Stimulated activated naive B cell treated with anti-CD40 and anti-IgM and Interleukin-4, amounts not matched to agents 10 μg/mL and 1 μg/mL and 100 μg/mL, for 72 hours (primary cell): ENCODE measurements at places on chromosomes 7 and 10.
A peak's percentile ranks its signal among the peaks of the same experiment; 100 is the strongest.

DNA sequence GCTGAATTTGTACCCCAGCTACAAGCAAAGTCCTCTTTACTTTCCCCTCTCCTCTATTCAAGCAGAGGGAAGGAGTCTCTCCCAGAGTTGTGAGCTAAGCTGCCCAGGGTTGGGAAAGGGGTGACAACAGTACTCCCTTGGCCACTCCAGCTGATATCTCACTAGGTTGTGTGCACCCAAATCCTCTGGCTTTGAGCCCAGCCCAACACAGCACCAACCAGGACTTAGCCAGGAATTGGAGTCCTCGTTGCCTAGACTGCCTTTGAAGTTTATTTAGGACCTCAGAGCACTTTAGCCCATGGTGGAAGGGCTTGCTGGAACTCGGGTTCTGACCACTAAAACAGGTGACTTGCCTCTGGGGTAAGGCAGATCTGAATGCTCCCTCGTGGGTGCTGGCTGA, 35.7 kb upstream of the DYNC1I1 start:
- H3K27me3 ChIP-seq = peaks cover 44% of the 10 kb centered on the region
- no peaks in the 10 kb centered on the region for H3K4me1 ChIP-seq
- no peak for DNase-seq
- H3K27ac ChIP-seq = no peak overlapping the region
- H3K4me3 ChIP-seq = no peak overlapping the region

DNA sequence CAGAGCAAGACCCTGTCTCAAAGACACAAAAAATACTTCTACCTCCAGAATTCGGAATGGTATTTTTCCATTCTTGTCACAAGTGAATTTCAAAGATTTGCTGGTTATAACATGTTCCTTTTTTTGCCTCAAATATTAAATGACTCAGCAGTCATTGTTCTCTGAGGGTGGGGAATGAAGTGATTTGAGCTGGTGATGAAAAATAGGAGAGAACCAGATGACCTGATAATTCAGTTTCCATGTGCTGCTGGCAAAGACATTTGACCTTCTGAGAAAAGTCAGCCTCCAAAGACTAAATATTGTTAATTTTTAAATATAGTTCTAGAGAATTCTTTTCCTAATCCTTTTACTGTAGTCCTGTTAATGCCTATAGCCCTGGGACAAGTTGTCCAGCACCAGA, 78.9 kb downstream of the CACNB2 start:
- H3K36me3 ChIP-seq = no peaks in the 10 kb centered on the region
- H3K4me3 ChIP-seq = no peak overlapping the region

GRCh38 chr7:18175801-18176450, 148.3 kb upstream of the PRPS1L1 start:
- no peaks in the 10 kb centered on the region for H3K36me3 ChIP-seq
- DNase-seq = no peak
- H3K27me3 ChIP-seq = no peaks in the 10 kb centered on the region
- no peak overlapping the region for H3K27ac ChIP-seq
- H3K4me3 ChIP-seq = no peak overlapping the region
- peaks cover 14% of the 10 kb centered on the region for H3K4me1 ChIP-seq

- no peaks in the 10 kb centered on the region for H3K36me3 ChIP-seq
- peak overlapping the region; percentile 11 for H3K4me3 ChIP-seq
- H3K27ac ChIP-seq = no peak overlapping the region
- peaks cover 62% of the 10 kb centered on the region for H3K27me3 ChIP-seq
- H3K4me1 ChIP-seq = peaks cover 17% of the 10 kb centered on the region
Measured at GRCh38 chr10:14010101-14010558, 320.6 kb downstream of the FRMD4A start.

DNA sequence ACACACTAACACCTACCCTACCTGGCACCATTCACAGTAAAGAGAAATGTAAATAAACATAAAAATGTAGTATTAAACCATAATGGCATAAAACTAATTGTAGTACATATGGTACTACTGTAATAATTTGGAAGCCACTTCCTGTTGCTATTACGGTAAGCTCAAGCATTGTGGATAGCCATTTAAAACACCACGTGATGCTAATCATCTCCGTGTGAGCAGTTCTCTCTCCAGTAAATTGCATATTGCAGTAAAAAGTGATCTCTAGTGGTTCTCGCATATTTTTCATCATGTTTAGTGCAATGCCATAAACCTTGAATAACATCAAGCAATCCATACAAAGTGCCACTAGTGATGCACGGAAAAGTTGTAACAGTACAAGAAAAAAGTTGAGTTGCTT, 75.4 kb downstream of the CFTR start:
- no peak overlapping the region for H3K4me3 ChIP-seq
- no peaks in the 10 kb centered on the region for H3K4me1 ChIP-seq
- no peaks in the 10 kb centered on the region for H3K36me3 ChIP-seq
- DNase-seq = no peak
- H3K27ac ChIP-seq = no peak overlapping the region

DNA sequence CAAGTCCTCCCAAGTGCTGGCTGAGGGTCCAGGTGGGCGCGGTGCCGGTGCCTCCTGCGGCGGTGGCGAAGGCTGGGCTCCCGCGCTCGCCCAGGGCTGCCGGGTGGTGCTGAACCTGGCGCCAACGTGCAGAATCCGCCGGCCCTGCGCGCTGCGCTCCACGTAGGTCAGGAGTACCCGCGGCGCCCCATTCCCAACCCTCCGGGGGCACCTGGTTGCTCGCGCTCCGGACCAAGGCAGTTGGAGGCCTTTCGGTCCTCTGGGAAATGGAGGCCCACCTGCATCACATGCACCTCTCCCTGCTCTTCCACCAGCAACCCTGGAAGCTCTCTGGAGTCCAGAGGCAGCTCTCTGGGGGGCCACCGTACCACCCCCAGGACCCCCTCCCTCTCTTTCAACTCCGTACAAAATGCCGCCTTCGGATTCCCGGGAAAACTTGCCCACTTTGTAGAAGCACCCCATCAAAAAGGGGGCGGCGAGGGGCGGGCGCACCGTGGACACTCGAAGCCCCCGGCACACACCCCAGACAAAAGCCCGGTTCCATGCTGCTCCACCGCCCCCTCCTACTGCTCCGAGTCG, 745 bp downstream of the SLC16A9 start:
- H3K27ac ChIP-seq = peak overlapping the region; percentile 72
- peaks cover 18% of the 10 kb centered on the region for H3K4me1 ChIP-seq
- H3K36me3 ChIP-seq = peaks cover 9% of the 10 kb centered on the region
- DNase-seq = no peak
- peak overlapping the region; percentile 88 for H3K4me3 ChIP-seq

- peaks cover 20% of the 10 kb centered on the region for H3K4me1 ChIP-seq
- DNase-seq = no peak
- no peaks in the 10 kb centered on the region for H3K36me3 ChIP-seq
- H3K27ac ChIP-seq = no peak overlapping the region
- no peak overlapping the region for H3K4me3 ChIP-seq
Measured at GRCh38 chr10:71995887-71996575, 31.8 kb downstream of the CHST3 start.

- no peak overlapping the region for H3K4me3 ChIP-seq
- H3K36me3 ChIP-seq = no peaks in the 10 kb centered on the region
- H3K27ac ChIP-seq = no peak overlapping the region
- no peaks in the 10 kb centered on the region for H3K4me1 ChIP-seq
- H3K27me3 ChIP-seq = no peaks in the 10 kb centered on the region
Measured at GRCh38 chr10:131001438-131001837, 310.1 kb downstream of the TCERG1L start.

DNA sequence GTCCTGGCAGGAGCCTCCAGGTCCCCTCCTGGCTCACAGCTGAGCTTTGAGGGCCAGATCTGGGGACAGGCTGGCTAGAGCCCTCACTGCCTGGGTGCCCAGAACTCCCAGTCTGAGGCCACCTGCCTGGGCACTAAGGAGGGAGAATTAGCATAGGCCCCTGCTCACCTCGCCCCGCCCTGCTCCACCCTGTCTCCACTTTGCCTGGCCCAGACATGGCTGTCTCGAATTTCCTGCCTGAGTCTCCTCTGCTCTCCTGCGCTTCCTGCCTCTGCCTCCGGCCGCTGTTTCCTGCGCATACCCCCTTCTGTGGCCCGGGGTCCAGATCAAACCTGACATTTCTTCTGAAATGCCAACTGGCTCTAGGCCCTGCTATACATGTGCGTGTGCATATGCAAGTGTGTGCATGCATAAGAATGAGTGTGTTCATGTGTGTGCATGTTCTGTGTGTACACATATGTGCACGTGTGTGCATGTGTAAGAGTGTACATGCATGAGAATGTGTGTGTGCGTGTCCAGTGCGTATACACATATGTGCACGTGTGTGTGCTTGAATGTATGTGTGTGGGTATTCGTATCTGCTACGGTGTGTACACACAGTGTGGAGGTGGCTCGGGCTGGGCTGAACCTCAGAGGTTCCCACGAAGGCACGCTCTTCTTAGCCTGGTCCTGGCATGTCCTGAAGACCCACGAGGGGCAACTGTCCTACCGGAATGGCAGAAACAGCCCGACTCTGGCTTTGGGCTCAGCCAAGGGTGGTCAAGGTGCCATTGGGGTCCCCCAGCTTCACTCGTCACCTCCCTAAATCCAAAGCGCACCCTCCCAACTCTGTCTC, 64.9 kb downstream of the MYL10 start:
- peaks cover 3% of the 10 kb centered on the region for H3K36me3 ChIP-seq
- H3K4me3 ChIP-seq = no peak overlapping the region
- no peak overlapping the region for H3K27ac ChIP-seq
- no peaks in the 10 kb centered on the region for H3K4me1 ChIP-seq

GRCh38 chr10:122954731-122955050, 664 bp upstream of the C10orf88 start:
- H3K27ac ChIP-seq = peak overlapping the region; percentile 87
- DNase-seq = no peak
- peaks cover 16% of the 10 kb centered on the region for H3K4me1 ChIP-seq

DNA sequence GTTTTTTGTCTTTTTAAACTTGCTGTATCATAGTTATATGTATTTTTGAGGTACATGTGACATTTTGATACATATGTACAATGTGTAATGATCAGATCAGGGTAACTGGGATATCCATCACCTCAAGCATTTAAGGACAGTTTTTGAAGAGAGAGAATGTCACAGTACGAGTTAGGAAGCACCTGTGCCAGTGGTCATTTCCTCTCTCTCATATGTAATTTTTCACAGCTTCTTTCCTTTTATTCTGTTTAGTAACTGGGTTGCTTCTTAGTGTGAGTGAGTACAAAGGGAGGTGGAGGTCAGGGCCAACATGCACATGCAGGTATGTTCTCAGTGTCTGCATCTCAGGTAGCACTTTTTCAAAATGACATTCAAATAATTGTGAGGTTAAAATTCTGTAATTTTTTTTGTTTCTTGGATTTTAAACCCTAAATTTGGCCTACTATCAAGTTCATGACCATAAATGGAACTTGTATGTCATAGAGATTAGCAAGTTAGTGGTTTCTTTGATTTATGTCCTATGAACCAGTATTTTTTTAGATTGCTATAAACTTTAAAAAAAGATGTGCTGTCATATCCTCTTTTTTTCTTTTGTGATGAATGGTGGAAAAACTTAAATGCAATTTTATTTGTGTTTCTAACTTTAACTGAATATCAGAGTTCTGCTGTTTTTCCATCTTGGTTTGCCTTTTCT, 42.7 kb downstream of the SNX10 start:
- peaks cover 85% of the 10 kb centered on the region for H3K4me1 ChIP-seq
- H3K27me3 ChIP-seq = no peaks in the 10 kb centered on the region
- no peak for DNase-seq
- H3K4me3 ChIP-seq = peak overlapping the region; percentile 80

DNA sequence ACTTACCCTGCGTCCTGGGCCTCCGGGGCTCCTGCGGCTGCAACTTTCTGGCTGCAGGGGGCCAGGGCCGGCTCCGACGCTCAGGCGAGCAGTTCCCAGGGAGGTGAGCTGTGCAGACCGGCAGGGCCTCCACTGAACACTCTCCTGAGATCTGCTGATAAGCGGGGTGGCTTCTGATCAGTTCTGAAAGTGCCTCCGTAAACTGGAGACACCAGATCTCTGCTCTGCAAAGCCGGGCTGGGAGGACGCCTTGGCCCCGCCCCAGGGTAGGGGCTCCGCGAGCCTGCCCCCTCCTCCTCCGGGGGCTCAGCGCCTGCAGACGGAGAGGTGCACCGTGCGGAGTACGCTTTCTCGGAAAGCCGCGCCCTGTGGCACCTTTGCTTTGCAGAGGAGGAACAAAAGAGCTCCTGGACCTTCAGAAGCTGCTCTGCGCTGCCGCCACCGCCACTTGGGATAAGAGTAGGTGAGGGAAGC, 141.3 kb upstream of the VKORC1L1 start:
- no peak overlapping the region for H3K27ac ChIP-seq
- DNase-seq = no peak
- peaks cover 5% of the 10 kb centered on the region for H3K4me1 ChIP-seq
- H3K4me3 ChIP-seq = no peak overlapping the region
- peaks cover 13% of the 10 kb centered on the region for H3K36me3 ChIP-seq
- no peaks in the 10 kb centered on the region for H3K27me3 ChIP-seq

GRCh38 chr10:121617176-121617575, 18.9 kb upstream of the FGFR2 start:
- H3K27me3 ChIP-seq = no peaks in the 10 kb centered on the region
- no peaks in the 10 kb centered on the region for H3K4me1 ChIP-seq
- H3K27ac ChIP-seq = peak overlapping the region; percentile 52
- DNase-seq = no peak
- H3K4me3 ChIP-seq = no peak overlapping the region

GRCh38 chr7:68266004-68266579, 1269.5 kb downstream of the TYW1 start:
- no peak for DNase-seq
- H3K4me1 ChIP-seq = no peaks in the 10 kb centered on the region
- no peak overlapping the region for H3K27ac ChIP-seq
- no peak overlapping the region for H3K4me3 ChIP-seq

DNA sequence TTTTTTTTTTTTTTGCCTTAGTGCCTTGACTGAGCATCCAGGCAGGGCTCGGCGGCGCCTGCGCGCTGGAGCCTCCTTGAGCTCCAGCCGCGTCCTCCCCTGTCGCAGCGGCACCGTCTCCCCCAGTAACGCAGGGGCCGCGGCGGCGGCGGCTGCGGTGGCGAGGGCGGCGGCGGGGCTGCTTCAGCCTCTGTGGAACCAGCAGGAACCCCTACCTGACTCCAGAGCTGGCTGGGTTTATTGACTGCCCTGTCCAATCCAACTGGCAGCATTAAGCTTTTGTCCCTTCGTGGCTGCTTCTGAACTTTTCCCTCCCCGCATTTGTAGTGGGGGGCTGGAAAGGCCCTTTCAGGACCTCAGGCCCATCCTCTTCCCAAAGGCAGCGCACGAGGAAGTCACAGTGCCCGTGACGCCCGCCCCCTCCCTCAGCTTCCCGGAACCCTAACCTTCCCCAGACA, at the start of gene GPR85:
GPR85 (minus strand) TSS at position 397 of the 458 bp plus-strand sequence. CDS start 2,106 bp downstream, outside the sequence.
- DNase-seq = peak; percentile 7
- no peak within 1 kb of the TSS for H3K27ac ChIP-seq
- no peaks in the 10 kb centered on the region for H3K36me3 ChIP-seq
- peaks cover 23% of the 10 kb centered on the region for H3K27me3 ChIP-seq
- H3K4me3 ChIP-seq = peak within 1 kb of the TSS; percentile 74

DNA sequence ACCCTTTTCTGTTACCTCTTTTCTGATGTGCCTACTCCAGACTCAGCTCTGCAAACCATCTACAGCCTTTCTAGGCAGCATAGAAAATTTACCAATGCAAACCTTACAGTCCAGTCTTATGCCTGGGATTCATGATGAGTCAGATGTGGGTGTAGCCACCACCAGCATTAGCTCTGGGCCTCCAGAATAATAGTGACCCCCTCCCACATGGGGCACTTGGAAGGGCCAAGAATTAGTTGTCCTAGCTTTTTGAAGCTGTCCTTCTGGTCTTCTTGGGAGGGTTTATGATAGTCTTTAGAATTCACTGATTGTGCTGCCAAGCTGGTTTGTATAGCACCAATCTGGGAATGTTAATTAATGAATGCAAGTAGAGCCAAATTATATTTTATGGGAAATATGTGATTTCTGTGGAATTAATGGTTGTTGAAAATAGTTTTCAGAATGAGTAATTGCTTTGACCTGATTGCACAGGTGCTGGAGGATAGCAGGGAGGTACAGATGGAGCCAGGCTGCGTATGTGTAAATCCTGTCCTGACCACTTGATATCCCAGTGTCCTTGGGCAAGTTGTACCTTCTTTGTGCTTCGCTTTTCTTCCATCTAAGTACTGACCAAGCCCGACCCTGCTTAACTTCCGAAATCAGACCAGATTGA, 94.8 kb downstream of the CPED1 start:
- no peaks in the 10 kb centered on the region for H3K36me3 ChIP-seq
- no peaks in the 10 kb centered on the region for H3K27me3 ChIP-seq
- no peak for DNase-seq
